ENCODE measurements at places on chromosomes 5 and 9. TPM values are rescaled to one million over a fixed set of nuclear protein-coding genes. Genes with fewer than 3 reads are reported as not detected.

GRCh38 chr5:35430381-35431162, 187.1 kb upstream of the SPEF2 start:
- no peak for DNase-seq

The PCDHB2 gene
- 2.6 TPM for total RNA-seq

- DNase-seq, result no peak
Observed at GRCh38 chr9:83633676-83634075, 10.7 kb downstream of the IDNK start.

DNA sequence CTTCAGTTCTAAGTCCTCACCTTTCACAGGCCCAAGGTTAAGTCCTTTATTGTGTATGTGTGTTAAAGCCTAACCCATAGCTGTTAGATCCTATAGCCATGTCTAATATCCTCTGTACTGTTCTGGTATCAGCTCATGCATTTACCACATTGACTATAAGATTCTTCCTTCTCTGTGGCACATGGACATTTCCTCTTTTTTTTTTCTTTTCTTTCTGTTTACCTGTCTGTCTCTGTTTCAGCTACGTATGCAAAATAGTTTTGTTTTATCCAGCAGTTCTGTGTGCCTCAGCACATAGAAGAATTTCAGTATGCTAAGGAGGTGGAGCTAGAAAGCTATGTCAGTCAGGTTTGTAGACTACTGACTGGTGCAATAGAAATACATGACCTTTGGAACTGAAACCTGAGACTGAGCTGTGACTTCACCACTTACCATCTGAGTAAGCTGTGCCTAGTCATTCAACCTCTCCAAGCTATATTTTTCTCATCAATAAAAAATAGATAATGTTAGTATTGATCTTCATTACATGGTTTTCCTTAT, 155.6 kb upstream of the VLDLR start:
- no peak for DNase-seq

DNA sequence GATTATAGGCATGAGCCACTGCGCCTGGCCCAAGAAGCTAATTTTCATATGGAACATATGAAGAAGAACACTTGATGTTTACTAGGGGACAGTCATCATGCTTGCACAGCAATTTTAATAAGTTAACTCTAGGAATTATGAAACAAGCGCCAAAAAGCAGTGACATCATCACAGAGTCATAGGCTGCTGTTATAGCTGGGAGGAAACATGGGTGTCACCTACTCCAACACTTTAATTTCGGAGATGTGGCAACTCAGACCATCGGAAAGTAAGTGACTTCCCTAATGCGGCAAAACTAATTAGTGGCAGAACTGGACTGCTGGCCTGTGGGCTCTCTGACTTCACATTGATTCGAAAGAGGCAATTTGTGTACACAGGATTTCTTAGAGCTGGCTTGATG, 38.1 kb upstream of the EQTN start:
- DNase-seq, result no peak

The SMIM27 gene
- 9.5 TPM for total RNA-seq

- DNase-seq, result no peak
Observed at GRCh38 chr5:137604348-137605095, 105.4 kb upstream of the SPOCK1 start.

All from lower leg skin (tissue), 4 donors.